ENCODE measurements at places on chromosomes 16 and 17.

DNA sequence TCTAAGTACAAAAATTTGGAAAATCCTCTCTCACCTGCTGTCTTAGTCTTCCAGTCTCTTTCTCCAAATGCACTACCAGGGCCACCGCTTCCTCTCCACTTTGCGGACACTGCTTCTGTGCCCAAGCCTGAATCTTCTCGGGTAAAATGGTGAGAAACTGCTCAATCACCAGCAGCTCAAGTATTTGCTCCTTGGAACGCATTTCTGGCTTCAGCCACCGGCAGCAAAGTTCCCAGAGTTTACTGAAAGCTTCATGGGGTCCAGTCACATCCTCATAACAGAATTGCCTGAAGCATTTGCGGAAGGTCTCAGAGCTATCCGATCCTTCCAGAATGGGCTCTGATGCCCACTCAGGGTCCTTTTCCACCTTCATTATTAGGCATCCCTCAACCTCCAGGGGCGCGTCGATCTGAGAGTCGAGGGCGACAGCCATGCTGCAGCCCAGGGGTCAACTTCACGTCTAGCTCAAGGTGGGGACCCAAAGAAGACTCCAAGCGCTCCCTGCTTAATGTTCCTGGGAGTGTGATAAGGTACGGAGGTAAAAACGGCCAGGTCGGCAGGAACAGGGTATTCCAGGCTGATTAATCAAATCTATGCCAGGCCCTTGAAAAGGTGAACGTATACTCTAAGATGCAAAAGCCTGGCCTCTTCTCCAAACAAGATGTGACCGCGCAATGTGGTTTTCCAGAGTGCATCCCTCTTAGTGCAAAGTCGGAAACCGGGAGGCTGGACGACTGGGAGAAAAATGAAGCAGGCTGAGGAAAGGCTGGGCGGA lies 763 bp downstream of the ZKSCAN2 start:
- peak; percentile 4 for DNase-seq

DNA sequence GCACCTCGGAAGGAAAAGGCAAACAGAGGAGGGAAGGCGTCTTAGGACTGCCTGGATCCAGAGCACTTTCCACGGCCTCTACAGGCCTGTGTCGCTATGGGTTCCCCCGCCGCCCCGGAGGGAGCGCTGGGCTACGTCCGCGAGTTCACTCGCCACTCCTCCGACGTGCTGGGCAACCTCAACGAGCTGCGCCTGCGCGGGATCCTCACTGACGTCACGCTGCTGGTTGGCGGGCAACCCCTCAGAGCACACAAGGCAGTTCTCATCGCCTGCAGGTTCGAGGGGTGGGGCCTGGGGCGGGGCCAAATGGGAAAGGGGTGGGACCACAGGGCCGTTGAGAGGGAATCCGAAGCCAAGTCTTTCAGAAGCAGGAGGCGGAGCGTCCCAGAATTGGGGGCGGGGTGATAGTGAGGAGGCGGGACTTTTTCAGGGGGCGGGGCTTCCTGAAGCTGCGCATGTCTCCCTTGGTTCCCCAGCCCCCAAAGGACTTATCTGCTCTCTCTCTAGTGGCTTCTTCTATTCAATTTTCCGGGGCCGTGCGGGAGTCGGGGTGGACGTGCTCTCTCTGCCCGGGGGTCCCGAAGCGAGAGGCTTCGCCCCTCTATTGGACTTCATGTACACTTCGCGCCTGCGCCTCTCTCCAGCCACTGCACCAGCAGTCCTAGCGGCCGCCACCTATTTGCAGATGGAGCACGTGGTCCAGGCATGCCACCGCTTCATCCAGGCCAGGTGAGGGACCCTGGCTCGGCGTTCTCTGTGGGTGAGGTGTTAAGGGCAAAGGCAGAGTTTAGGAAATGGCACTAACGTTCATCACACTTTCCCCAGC lies 939 bp downstream of the BCL6B start:
- peak; percentile 97 for DNase-seq

DNA sequence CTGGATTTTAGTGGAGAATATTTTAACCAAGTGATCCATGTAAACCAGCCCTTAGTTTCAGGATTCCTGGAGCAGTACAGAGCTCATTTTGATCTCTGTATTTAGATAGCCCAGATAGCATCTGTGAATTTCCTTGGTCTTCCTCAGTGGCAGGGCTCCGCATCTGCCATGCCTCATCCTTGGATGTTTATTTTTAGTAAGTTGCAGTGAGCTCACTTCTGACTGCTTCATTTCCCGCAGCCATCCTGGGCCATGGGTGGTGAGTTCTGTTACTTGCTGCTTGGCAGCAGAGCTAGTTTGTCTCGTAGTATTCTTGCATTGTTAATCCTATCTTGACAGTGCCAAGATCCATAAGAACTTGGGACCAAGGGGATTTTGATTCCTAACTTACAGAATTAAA lies 33.7 kb downstream of the IST1 start:
- DNase-seq = no peak

GRCh38 chr16:52553322-52553721 lies 6.4 kb upstream of the TOX3 start:
- DNase-seq = no peak

GRCh38 chr17:65099941-65100315 lies 37.2 kb upstream of the RGS9 start:
- DNase-seq = peak; percentile 47

- DNase-seq = no peak
Measured at GRCh38 chr17:38451840-38452529, 23.7 kb downstream of the ARHGAP23 start.

GRCh38 chr16:87613961-87614360 lies 11.7 kb downstream of the JPH3 start:
- no peak for DNase-seq

DNA sequence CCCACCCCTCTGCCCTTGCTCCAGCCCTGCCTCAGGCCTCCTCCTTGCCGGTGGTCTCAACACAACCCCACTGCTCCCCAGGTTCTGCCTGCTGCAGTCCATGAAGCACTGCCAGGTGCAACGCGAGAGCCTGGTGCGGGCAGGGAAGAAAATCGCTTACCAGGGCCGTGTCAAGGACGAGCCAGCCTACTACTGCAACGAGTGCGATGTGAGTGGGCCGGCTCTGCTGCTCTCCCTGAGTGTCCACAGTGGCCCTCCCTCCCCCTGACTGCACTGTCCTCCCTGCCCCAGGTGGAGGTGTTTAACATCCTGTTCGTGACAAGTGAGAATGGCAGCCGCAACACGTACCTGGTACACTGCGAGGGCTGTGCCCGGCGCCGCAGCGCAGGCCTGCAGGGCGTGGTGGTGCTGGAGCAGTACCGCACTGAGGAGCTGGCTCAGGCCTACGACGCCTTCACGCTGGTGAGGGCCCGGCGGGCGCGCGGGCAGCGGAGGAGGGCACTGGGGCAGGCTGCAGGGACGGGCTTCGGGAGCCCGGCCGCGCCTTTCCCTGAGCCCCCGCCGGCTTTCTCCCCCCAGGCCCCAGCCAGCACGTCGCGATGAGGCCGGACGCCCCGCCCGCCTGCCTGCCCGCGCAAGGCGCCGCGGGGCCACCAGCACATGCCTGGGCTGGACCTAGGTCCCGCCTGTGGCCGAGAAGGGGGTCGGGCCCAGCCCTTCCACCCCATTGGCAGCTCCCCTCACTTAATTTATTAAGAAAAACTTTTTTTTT lies 1.8 kb upstream of the TMEM88 start:
- DNase-seq = no peak

- DNase-seq = no peak
Measured at GRCh38 chr16:81562174-81562849, 117.7 kb downstream of the CMIP start.

GRCh38 chr17:6110592-6110991 lies 40.4 kb downstream of the WSCD1 start:
- DNase-seq = no peak

DNA sequence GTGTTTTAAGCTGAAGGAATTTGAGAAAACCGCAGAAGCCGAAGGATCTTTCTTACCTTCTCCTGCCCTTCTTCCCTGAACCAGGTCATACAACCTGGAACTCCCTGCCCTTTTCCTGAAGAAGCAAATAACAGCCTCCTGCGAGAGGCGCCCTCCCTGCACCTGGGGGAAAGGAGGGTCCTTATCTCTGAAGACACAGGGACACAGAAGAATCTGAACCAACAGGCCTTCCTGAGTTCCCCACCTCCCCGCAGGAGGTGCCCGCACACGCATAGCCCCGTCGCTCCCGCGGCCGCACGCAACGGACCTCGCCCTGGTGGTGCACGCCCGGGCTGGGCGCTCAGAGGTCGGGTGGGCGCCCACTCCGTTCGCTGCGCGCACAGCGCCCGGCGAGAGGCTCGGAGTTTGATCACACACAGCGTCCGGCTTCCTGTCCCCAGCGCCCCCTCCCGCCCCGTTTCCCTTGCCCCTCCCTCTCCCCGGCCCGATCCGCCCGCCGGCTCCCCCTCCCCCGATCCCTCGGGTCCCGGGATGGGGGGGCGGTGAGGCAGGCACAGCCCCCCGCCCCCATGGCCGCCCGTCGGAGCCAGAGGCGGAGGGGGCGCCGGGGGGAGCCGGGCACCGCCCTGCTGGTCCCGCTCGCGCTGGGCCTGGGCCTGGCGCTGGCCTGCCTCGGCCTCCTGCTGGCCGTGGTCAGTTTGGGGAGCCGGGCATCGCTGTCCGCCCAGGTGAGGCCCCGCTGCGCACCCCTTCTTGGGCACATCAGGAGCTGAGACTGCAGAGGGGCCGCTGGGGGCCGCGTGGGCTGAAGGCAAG lies at the start of gene TNFSF12:
Gene TNFSF12 (plus strand): TSS at position 474 of the 816 bp plus-strand sequence. CDS start 96 bp downstream, at position 570.
- peak; percentile 49 for DNase-seq

- no peak for DNase-seq
Measured at GRCh38 chr17:53740312-53740711, 82.4 kb upstream of the KIF2B start.

DNA sequence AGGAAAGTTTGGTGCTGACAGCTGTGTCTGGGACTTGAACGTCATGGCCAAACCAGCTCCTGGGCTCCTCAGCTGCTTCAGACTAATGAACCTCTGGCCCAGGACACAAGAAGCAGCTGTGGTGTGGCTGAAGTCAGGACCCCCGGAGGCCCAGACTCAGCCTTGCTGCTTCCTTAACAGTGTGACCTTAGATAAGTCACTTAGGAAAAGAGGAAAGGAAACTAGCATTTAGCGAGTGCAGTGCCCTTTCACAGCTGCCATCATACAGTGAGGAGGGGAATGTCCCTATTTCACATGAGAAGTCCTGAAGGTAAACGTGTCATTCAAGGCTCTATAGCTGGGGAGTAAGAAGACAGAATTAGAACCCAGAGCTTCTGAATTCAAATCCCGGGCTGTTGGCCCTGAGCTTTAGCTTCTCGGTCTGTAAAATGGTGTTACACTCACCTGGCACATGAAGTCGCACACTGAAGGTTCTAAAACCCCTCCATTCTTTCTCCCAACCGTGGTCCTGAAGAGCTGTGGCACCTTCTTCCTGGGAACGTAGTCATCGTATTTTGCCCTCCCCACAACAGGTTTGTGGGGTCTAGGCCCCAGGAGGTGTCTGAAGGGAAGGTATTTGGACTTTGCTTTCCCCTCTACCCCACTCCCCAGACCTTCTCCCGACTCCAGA lies 910 bp upstream of the RAMP2 start:
- DNase-seq = no peak

GRCh38 chr16:84868829-84869472 lies 49.2 kb downstream of the CRISPLD2 start:
- DNase-seq = no peak

DNA sequence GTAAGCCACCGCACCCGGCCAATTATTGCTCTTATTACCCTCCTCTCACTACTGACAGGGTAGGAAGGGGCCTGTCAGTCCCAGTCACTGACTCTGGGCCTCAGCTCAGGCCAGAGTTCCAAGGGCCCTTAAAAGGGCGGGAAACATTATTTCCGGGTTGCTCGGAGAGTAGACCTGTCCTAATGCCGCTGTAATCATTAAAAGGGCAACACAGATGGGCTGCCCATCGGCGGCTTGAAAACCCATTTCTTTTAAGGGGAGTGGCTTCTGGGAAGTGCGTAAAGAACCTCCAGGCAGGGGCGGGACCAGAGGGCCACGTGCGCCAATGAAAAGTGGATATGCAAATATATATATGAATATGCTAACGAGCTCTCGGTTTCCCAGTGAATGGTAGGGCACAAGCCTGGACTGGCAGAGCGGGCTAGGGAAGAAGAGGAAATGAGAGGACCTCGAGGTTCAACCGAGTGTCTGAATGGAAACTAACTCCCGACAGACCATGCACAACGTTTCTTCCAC lies 26.6 kb downstream of the PIPOX start:
- no peak for DNase-seq

GRCh38 chr16:86986809-86987487 lies 330.2 kb downstream of the C16orf95 start:
- DNase-seq = no peak

DNA sequence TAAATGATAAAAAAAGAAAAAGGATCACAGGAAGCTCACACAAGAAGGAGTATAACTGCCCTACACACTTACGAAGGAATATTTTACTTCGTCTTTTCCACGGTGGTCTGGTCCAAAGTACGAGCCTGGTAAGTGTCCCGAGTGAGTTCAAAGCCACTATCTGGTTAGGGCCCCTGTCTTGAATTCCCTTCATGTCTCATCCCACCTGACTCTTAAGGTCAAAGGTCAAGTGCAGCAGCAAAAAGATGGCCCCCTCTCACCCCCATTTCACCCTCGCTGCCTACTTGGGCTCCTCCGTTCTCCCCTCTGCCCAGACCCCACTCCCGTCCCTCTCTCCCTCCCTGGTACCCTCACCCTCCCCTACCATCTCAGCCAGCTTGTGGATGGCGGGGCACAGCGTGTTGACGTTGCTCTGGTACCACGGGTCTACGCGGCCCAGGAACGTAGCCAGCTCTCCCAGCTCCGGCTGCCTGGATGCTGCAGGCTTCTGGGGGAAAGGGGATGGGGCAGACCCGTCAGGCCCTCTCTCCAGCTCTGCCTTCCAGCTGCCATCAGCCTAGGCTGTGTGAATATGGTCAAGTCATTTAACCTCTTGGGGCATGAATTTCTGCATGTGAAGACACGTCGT lies 27.8 kb upstream of the MFSD6L start:
- DNase-seq = no peak

DNA sequence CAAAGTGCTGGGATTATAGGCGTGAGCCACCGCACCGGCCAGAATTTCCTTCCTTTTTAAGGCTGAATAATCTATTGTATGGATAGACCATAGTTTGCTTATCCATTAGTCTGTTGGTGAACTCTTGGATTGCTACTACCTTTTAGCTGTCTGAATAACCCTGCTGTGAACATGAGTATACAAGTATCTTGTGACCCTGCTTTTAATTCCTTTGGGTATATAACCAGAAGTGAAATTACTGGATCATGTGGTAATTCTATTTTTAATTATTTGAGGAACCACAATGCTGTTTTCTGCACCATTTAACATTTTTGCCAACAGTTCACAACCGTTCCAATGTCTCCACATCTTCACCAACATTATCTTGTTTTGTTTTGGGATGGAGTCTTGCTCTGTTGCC lies 4.6 kb upstream of the OTOA start:
- DNase-seq = no peak

All from CD4-positive, alpha-beta T cell treated with Interleukin-1 beta for 1 hour (primary cell).